IMR-90 (cell line): ENCODE measurements at places on chromosomes 13 and 19. TPM values are rescaled to one million over a fixed set of nuclear protein-coding genes. Genes with fewer than 3 reads are reported as not detected.

DNA sequence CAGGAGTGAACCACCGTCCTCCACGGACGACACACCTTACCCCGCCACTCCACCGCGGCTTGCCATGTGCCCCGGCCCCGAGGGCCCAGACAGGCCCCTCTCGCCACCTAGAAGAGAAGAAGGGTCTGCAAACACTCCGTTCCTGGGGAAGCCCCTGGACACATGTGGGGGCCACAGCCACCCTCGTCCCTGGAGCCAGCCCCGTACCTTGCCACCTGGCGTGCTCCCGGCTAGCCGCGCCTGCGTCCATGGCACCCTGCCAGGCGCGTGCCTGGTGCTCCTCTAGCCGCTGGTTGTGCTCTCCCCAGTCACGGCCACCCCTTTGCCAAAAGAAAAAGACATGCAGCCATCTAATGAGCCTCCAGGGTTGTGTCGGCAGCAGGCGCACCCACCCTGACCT lies 19.9 kb upstream of the TINCR start:
- no peak for DNase-seq

DNA sequence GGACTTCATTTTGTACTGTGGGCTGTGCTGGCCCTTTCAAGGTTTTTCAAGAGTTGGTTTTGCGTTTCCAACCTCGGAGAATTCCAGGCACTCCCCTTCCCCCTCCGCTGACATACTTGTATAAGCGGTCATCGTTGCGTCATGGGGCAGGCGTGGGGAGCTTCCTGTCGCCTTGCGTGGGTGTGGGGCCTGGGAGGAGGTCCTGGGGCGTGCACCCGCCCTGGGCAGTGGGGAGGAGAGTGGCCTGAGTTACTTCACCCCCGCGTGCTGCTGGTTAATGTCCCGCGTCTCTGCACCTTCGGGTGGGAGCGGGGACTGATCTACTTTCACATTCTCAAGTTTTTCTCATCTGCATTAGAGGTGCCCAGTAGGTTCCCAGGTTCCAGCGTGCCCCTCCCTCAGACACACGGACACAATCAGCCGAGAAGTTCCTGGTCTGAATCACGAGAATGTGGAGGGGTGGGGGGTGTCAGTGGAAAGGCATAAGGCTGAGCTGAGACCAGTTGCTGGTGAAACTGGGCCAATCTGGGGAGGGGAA lies 4.1 kb downstream of the IER2 start:
- DNase-seq, result peak; percentile 95

DNA sequence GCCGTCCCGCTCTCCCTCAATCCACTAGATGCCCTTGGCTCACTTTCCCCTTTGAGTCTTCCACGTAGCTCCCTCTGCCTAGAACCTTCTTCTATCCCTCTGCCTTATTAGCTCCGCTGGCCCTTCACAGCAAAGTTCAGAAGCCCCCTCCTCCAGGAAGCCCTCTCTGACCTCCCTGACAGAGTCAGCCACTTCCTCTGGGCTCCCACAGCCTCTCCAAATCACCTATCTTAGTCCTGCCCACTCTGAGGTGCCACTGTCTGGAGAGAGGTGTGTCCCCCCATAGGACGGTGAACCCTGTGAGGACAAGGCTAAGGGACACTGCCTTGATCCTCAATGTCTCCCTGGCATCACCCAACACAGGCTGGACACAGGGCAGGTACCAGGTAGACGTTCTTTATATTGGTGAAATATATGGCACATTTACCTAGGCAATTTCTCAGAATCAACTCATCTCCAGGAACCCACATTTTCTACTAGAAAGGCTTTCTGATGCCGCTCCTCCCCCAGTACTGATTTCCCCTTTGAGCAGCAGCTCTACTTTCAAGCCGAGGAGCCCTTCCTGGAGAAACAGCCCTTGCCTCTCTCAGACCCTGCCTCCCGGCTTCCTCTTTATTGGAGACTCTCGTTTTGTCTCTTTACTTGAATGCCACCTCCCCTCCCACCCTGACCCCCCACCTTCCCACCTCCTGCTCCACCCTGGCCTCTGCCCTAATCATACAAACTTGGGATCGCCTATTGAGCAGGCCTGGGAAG lies 3.4 kb upstream of the TGFB1 start:
- no peak for DNase-seq

- peak; percentile 90 for DNase-seq
Measured at GRCh38 chr13:39777527-39778061, 122.1 kb downstream of the COG6 start.

GRCh38 chr19:31314849-31315629 lies 34.2 kb downstream of the TSHZ3 start:
- DNase-seq, result no peak

ZNF99 gene
- not detected in 2 replicates for polyA plus RNA-seq
